ENCODE measurements at places on chromosomes 7 and 10.

- no peak for DNase-seq
Measured at GRCh38 chr10:60846173-60846572, 67.9 kb downstream of the CDK1 start.

- DNase-seq, result no peak
Measured at GRCh38 chr7:132575419-132575981, 770 bp downstream of the PLXNA4 start.

- DNase-seq, result no peak
Measured at GRCh38 chr10:688312-689120, 952 bp downstream of the DIP2C start.

DNA sequence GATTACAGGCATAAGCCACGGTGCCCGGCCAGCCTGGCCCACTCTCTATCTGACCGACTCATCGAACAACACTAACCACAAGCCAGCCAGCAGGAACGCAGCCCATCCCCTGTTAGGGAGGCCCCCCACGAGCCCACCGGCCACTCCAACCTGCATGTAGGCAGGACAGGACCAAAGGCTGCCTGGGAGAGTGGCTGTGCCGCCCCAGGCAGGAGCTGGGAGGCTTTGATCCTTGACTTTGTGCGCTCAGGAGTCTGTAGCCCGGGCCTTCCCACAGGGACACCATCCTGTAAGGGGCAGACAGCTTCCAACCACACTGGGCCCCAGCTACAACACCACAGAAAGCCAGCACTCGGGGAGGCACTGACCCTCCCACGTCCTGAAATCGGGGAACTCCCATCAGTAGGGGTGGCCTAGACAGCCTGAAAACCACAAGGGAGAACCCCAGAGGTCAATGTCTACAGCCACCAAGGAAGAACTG lies 29.4 kb downstream of the GRID1 start:
- DNase-seq, result no peak

DNA sequence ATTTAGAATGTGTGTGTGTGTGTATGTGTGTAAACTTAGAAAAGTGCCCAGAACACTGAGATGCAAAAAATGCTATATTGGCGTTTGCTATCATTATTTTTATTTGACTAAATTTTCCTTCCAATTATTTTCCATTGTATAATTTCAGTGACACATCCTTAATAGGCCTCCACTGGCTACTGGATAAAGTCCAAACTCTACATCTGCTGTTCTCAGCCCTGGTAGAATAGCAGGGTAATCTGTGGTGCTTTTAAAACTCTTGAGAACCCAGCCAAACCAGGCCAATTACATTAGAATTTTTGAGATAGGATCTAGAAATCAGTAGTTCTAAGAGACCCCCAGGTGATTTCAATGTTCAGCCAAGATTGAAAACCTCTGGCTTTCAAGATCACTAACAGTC lies 66.4 kb downstream of the ZNF503 start:
- DNase-seq, result no peak

- DNase-seq, result no peak
Measured at GRCh38 chr7:101590663-101591435, 38.2 kb downstream of the MYL10 start.

- DNase-seq, result no peak
Measured at GRCh38 chr10:9452056-9452455, 1397.6 kb downstream of the GATA3 start.

- DNase-seq, result no peak
Measured at GRCh38 chr10:13960603-13961002, 370.1 kb downstream of the FRMD4A start.

GRCh38 chr10:80540618-80540980 lies 2.9 kb downstream of the SH2D4B start:
- no peak for DNase-seq

Measured in T follicular helper cell (primary cell).